ENCODE measurements at places on chromosomes 1 and 21.

DNA sequence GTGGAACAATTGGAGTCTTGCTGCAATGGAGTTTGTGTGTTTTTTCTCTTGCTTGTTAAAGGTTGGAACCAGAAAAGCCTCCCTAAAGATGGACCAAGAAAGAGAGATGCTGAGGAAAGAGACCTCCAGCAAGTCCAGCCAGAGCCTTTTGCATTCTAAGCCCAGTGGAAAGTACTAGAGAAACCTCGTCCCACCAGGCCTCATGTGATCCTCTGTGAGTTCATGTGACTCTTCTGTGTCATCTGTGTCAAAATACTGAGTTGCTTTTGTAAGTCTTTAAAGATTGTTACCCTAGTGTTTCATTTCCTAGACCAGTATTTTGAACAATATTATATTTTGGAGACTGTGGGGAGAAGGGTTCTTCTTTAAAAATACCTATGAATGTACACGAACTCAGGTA lies 12.5 kb upstream of the EFHD2 start:
- DNase-seq, result no peak

DNA sequence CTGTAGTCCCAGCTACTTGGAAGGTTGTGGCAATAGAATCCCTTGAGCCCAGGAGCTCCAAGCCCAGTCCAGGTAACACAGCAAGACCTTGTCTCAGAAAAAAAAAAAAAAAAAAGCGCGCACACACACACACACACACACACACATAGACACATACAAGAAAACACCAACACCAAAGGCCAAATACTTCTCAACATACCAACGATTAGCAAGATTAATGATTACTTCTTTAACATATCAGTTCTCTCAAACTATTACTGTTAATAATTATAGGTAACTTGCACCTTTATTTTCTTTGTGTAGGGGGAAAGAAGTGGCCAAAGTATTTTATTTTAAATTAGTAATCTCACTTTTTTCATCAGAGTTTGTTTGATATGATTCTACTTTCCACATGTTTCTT lies 289.5 kb upstream of the ADGRL2 start:
- DNase-seq, result no peak

- DNase-seq, result no peak
Observed at GRCh38 chr1:156245451-156246232, 2.2 kb downstream of the PAQR6 start.

DNA sequence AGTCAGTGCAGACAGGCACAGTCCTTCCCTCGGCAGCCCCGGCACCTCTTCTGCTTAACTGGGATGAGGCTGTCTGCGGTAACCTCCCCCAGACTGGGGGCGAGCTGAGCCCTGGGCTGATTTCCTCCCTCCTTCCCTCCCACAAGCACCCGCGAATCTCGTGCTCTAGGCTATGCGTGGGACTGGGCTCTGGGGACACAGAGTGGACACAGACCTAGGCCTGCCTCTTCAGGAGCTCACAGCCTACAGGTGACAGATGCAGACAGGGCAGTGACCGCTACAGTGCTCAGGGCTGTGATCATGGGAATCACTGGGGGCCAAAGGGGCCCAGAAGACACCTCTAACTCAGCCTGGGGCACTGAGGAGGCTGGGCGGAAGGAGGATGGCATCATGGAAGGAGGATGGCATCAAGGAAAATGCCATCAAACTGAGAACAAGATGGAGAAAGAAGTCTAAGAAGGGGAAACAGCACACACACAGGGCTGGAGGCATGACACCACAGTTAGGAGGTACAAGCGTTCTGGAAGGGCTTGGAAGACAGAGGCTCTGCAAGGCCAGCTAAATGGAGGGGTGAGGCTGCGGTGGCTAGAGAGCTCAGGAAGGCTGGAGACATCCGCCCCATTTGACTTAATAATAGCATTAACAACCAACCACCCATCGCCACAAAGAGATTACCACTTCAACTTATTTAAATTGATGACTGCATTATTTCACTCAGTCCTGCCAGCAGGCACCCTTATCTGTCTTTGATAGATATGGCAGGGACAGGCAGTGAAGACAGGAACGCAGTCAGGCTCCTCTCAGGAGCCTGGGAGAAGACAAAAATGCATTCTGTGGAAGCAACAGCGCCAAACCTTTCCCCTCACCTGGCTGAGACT lies 4.2 kb downstream of the TTC39A start:
- no peak for DNase-seq

- no peak for DNase-seq
Observed at GRCh38 chr1:40936931-40937339, 42.6 kb upstream of the CTPS1 start.

DNA sequence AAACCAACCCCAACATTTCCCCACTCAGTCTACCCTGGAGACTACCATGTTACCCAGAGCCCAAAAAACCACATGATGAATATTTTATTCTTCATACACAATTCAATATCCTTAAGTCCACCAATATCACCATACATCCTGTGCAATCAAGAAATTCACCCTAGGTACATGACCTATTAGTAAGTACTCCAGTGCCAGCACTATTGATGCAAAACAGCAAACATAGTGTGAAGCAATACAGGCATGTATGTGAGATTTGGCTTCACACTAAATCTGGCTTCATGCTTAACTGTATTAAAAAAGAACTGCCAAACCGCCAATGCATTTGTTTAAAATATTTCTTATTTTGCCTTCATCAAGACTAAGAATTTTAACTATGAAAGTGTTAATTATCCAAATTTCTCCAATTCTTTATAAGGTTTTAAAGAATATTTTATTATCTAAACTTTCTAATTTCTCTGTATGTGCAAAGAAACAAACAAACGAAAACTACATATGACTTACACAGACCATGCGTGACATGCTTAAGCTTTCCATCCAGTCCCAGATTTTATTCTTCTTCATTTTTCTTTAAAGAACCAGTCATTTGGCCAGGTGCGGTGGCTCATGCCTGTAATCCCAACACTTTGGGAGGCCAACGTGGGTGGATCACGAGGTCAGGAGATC lies 22.4 kb upstream of the TMEM125 start:
- no peak for DNase-seq

Data from fibroblast of skin of left biceps (primary cell).